ENCODE measurements at places on chromosomes 3 and 15. TPM values are rescaled to one million over a fixed set of nuclear protein-coding genes. Genes with fewer than 3 reads are reported as not detected.

- H3K27ac ChIP-seq, result peak overlapping the region; percentile 93
- H3K4me1 ChIP-seq, result peaks cover 53% of the 10 kb centered on the region
- H3K4me3 ChIP-seq, result peak overlapping the region; percentile 96
- no peaks in the 10 kb centered on the region for H3K36me3 ChIP-seq
- no peaks in the 10 kb centered on the region for H3K27me3 ChIP-seq
- DNase-seq, result no peak
Observed at GRCh38 chr15:68278595-68279405, 1.3 kb downstream of the FEM1B start.

GRCh38 chr3:197520311-197521276 lies 35.2 kb downstream of the BDH1 start:
- DNase-seq, result no peak
- H3K4me3 ChIP-seq, result no peak overlapping the region
- H3K27ac ChIP-seq, result no peak overlapping the region
- no peaks in the 10 kb centered on the region for H3K27me3 ChIP-seq
- peaks cover 20% of the 10 kb centered on the region for H3K4me1 ChIP-seq

- H3K27ac ChIP-seq, result no peak within 1 kb of the TSS
- H3K4me3 ChIP-seq, result no peak within 1 kb of the TSS
- no peaks in the 10 kb centered on the region for H3K4me1 ChIP-seq
Observed at GRCh38 chr3:191461113-191461595, at the start of gene PYDC2. Gene PYDC2, plus strand, starts transcription at chr3:191461163. Its CDS starts 0 bp downstream, at chr3:191461163.

DNA sequence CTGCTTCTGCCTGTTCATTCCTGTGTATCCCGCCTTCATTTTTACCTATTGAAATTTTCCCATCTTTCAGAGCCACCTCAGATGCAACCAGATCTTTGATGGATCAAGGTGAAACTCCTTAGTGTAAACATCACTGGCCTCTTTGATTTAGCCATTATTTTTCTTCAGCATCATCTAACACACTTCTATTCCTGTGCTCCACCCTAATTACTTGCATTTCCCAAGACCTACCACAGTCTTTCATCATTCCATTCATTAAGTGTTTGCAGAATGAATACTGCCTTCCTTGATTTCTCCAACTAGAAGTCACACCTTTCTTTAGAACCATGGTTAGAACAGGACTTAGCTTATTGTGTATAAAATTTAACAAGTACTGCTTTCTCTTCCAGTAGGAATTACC lies 55.5 kb upstream of the SKIL start:
- H3K4me3 ChIP-seq, result no peak overlapping the region
- no peak overlapping the region for H3K27ac ChIP-seq

- no peaks in the 10 kb centered on the region for H3K4me1 ChIP-seq
- no peaks in the 10 kb centered on the region for H3K27me3 ChIP-seq
- H3K36me3 ChIP-seq, result no peaks in the 10 kb centered on the region
- no peak overlapping the region for H3K4me3 ChIP-seq
Observed at GRCh38 chr3:169454823-169455222, 208.7 kb downstream of the MECOM start.

The PRSS50 gene
- not detected for total RNA-seq

GRCh38 chr15:68783226-68784058 lies 37.3 kb downstream of the ANP32A start:
- H3K4me1 ChIP-seq, result peaks cover 44% of the 10 kb centered on the region
- H3K27ac ChIP-seq, result peak overlapping the region; percentile 71
- H3K4me3 ChIP-seq, result peak overlapping the region; percentile 33
- H3K36me3 ChIP-seq, result peaks cover 78% of the 10 kb centered on the region

DNA sequence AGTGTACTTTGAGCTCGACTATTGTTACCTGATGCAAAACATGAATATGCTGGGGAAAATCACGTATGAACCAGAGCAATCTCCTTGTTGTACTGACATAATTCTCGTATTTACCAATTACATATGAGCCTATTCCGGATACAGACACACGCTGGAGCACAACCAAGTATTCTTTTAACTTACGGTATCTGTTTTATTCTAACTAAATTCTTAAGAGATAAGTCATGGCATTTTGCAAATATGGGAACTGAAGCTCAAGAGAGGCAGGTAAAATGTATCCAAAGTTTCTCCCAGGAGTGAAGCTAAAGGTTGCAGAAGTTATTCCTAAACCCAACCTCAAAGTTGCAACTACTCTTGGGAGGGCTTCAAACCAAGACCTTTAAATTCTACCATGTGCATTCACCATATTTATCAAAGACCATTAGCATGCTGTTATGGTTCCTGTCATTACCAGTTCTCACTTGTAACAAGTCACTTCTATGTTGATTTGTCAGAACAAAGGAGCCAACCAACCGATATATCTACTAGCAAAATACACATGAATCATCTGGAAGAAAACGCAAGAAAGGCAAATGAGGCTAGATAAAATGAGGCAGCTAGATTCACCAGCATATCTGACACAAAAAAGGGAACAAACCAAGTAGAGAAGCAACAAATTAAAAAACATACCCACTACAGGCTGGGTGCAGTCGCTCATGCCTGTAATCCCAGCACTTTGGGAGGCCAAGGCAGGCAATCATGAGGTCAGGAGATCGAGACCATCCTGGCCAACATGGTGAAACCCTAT lies 17.8 kb downstream of the TBL1XR1 start:
- H3K4me3 ChIP-seq, result peak overlapping the region; percentile 60
- H3K4me1 ChIP-seq, result peaks cover 25% of the 10 kb centered on the region
- H3K27ac ChIP-seq, result peak overlapping the region; percentile 88

- no peaks in the 10 kb centered on the region for H3K36me3 ChIP-seq
- H3K27ac ChIP-seq, result peak overlapping the region; percentile 94
- DNase-seq, result peak; percentile 15
Observed at GRCh38 chr3:69095636-69096035, 10.9 kb downstream of the ARL6IP5 start.

DNA sequence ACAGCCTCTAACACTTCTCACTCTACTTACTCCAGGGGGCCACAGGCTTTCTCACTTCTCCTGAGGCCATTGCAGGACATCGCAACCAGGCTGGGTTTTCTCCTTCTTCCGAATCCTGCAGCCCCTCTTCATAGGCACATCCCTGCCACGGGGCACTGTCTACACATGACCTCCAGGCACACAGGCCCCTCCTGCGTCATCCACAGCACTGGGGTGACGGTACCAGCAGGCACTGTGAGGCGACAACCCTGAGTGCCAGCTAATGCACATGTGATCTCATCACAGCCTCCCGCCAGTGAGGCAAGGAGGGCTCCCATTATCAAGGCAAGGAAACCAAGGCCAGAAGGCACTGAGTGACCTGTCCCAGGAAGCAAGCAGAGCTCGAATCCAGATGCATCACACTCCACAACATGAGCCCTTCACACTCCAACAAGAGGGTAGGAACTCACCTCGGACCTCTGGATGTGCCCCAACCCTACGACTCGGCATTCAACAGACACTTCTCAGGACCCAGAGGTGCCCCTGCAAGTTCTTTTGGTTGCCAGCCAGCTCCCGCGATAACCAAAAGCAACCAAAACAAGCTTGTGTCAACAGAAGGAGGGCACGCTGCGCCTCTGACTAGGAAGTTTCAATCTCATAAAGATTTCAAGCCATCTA lies 16.7 kb downstream of the FAM174B start:
- no peaks in the 10 kb centered on the region for H3K27me3 ChIP-seq
- H3K36me3 ChIP-seq, result peaks cover 12% of the 10 kb centered on the region
- no peaks in the 10 kb centered on the region for H3K4me1 ChIP-seq
- no peak overlapping the region for H3K27ac ChIP-seq
- H3K4me3 ChIP-seq, result no peak overlapping the region
- DNase-seq, result no peak

The OXTR gene
- 0.18 TPM for total RNA-seq

GRCh38 chr3:128807186-128807830 lies 72.1 kb upstream of the ACAD9 start:
- H3K27ac ChIP-seq, result peak overlapping the region; percentile 68
- H3K27me3 ChIP-seq, result no peaks in the 10 kb centered on the region
- no peak overlapping the region for H3K4me3 ChIP-seq
- no peak for DNase-seq
- H3K4me1 ChIP-seq, result peaks cover 44% of the 10 kb centered on the region
- H3K36me3 ChIP-seq, result peaks cover 22% of the 10 kb centered on the region
